Activated T-helper 1 cell treated with anti-CD3 and anti-CD28 coated beads, Interleukin-2, amount 50 U/mL, for 16 hours (primary cell): ENCODE measurements at places on chromosomes 2 and 18.
A peak's percentile ranks its signal among the peaks of the same experiment; 100 is the strongest.

- no peak for DNase-seq
Observed at GRCh38 chr2:207993151-207993763, 32.1 kb downstream of the PLEKHM3 start.

GRCh38 chr2:15640261-15640711 is 48.6 kb downstream of the DDX1 start:
- DNase-seq, result no peak

DNA sequence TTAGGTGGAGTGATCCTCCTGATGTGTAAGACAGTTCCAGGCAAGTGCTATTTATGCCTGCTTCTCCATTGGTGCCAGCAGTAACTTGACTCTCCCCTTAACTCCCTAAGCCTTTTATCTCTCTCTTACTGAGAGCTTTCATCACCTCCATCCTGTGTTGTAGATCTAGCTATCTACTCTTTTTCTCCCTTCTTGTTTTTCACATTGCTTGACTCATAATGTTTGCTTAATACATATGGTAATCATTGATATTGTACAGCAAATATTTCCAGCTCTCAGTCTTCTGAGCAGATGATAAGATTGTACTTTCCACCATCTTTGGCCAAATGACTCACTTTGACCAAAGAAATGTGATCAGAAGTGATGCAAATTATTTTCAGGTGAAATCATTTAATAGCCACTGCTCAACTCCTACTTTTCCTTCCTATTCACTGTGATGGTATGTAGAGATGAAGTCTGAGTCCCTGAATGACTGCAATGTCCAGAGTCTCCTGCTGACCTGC is 165.0 kb downstream of the PLCL1 start:
- DNase-seq, result no peak

- no peak for DNase-seq
Observed at GRCh38 chr18:63161032-63161760, 158.4 kb downstream of the BCL2 start.

- DNase-seq, result no peak
Observed at GRCh38 chr2:222919841-222920526, 59.1 kb downstream of the ACSL3 start.

GRCh38 chr2:129439406-129440302 is 539.8 kb upstream of the RAB6C start:
- DNase-seq, result no peak

DNA sequence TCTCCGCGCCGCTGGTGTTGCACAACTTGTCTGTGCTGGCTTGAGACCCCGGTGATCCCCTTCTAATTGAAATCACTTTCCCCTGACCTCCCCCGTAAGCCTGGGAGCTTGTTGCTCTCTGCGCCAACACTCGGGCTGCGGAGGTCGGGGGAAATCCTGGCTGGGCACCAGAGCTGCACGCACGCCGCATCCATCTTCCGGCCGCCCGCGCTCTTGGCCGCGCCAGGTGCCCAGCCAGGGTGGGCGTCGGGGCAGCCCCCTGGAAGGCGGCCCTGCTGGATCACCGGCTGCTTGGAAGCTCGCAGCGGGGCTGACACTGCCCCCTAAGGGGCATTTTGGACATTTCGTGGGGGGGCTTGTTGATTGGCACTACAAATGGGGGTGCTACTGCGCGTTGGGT is 280.3 kb upstream of the SKOR2 start:
- no peak for DNase-seq

GRCh38 chr18:32472841-32473240 is 2.2 kb upstream of the GAREM1 start:
- no peak for DNase-seq

DNA sequence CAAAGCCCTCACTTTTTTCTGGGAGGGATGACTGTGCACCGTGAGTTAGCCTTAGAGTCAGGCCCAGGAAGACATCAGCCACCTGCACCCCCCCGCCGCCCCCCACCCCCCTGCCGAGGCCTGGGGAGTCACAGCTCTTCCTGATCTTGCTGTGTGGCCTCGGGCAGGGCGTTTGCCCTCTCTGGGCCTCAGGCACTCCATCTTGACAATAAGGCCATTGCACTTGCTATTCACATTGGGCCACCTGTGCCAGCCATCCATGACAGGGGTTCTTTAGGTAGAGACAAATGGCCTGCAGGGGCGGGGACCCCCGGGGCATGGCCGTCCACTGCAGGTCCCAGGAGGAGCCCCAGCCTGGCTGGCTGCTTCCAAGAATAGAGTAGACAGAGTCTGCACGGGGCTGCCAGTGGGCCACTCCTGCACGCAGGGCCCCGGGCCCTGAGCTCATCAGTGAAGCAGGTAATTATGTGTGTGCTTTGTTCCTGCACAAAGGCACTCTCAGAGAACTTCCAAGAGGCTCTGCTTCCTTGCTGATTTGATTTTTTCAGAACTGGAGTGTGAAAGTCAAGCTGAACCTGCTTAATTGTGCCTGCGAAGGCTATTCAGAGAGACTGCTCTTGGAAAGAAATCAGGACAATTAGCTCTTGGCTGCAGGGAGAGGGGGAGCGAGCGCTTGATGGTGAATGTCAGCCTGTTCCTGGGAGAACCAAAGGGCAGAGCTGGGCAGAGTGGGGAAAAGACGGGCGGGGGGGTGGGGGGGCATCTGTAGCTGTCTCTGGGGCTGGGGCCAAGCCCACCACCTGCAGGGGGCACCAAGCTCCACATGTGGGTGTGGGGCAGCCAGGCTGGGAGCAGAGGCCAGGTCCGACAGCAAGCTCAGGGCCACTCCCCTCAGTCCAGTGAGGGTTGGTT is 40.3 kb downstream of the RRM2 start:
- DNase-seq, result no peak

DNA sequence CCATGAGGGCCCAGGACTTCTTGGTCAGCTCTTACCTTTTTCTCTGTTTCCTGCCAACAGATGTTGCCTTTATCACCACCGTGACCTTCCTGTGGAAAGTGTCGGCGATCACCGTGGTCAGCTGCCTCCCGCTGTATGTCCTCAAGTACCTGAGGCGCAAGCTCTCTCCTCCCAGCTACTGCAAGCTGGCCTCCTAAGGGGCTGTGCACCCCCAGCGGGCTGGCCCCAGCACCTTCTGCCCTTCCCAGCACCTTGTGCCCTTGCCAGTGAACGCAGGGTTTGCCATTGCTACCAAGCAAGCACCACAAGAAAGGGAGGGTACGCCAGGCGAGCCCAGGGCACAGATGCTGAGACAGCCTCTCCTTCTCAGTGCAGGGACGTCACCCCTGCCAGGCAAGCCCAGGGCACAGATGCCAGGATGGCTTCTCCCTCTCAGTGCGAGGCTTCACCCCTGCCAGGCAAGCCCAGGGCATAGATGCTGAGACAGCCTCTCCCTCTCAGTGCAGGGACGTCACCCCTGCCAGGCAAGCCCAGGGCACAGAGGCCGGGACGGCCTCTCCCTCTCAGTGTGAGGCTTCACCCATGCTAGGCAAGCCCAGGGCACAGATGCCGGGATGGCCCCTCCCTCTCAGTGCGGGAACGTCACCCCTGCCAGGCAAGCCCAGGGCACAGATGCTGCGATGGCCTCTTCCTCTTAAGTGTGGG is 18.4 kb upstream of the NFATC1 start:
- no peak for DNase-seq

- no peak for DNase-seq
Observed at GRCh38 chr2:60565472-60565871, 12.0 kb upstream of the BCL11A start.

- DNase-seq, result no peak
Observed at GRCh38 chr18:1499265-1499664, 594.6 kb downstream of the ADCYAP1 start.

DNA sequence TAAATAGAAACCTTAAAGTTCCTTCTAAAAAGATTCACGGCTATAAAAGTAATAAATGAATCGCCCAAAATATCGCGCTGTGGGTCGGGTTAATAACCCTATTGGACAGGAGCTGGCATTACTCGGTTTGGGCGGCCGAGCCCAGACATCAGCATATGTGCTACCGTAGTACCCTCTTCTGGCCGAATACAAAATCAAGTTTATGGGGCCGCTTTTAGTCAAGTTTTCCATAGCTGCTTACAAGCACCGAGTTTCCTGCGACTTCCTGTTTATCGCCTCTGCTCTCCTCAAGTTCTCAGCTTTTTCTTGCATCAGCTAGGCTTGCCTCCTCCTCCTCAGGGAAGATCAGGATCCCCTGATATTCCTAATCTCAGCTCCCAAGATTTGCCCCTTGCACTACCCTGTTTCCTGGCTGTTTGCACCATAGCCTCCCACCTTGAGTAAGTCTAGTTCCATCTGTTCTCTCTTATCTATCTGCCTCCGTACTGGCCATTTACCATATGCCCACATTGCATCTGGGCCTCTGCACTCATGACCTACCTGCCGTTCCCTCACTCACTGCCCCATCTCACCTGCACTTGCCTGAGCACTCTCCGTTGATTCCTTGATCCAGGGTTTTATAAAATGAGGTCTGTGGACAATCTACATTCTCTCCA is 56.1 kb downstream of the SLC35F5 start:
- peak; percentile 4 for DNase-seq

GRCh38 chr18:22563164-22563583 is 145.5 kb upstream of the CTAGE1 start:
- DNase-seq, result no peak

- DNase-seq, result no peak
Observed at GRCh38 chr2:214807653-214808052, 1.8 kb downstream of the BARD1 start.

DNA sequence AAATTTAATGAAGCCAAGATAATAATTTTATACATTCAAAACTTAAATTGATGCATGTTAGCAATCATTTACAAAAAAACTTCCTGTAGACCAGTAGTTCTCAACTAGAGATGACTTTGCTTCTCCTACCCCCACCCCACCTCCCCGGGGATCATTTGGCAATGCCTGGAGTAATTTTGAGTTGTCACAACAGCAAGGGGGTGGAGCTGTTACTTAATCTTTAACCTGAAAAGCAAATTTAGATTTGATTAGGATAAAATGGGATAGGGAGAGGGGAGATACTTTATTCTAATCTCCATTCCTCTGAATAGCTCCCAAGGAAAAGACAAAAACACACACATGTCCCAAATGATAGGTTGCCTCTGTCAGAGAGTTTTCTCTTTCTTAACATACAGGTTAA is 4.2 kb downstream of the SLC40A1 start:
- DNase-seq, result no peak

GRCh38 chr2:42978175-42978886 is 185.9 kb upstream of the HAAO start:
- DNase-seq, result no peak

- DNase-seq, result no peak
Observed at GRCh38 chr18:59783138-59783537, 85.9 kb upstream of the CCBE1 start.

- DNase-seq, result no peak
Observed at GRCh38 chr2:3294493-3294892, 83.1 kb downstream of the EIPR1 start.

GRCh38 chr2:78979380-78980151 is 45.9 kb upstream of the REG3G start:
- DNase-seq, result no peak

- no peak for DNase-seq
Observed at GRCh38 chr2:157152362-157152761, 105.1 kb upstream of the GALNT5 start.

GRCh38 chr2:232697807-232698110 is 628 bp downstream of the GIGYF2 start:
- DNase-seq, result no peak

DNA sequence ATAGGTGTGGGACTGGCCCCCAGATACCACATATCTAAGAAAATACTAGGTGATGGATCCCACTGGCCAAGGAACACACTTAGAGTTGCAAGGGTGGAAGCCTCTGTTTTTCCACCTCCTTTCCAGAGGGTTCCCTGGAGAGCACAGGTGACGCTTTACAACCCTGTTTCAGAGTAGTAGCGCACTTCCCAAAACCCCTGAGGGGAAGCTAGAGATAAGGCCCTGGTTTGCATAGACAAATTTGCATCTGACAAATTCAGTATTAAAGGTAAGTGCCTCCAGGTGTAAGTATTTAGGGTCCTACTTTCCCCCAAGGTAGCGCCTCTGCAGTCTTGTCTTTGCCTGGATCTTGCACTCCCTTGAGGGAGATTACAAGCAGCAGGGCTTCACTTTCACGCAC is 474 bp upstream of the CERKL start:
- no peak for DNase-seq

- no peak for DNase-seq
Observed at GRCh38 chr2:128026448-128027277, 1.2 kb downstream of the SAP130 start.

DNA sequence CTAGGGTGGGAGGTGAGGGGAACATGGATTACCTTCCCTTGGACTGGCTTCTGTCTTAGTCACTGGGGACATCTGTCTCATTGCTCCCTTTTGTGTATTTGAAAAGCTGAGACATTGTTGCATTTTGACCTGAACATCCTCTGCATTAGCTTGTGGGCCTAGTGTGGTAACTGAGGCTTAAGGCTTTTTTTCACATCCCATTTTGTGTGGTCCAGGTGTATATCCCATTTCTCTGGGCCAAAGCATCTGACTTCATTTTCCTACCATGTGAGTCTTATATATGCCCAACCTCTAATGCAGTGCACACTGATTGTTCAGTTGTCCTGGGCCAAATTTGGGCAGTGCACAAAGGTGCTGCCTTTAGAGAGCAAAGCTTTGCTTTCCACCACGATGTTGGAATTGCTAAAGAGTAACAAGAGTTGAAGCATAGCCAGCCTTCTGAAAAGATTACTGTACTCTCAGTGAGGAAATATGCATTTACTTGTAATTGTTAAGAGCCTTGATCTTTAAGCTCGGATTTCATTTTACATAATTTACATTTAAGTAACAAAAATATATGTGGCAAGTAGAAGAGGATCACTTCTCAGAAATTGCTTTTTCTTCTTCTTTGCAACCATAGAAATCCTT is 13.3 kb downstream of the PRKCE start:
- no peak for DNase-seq

DNA sequence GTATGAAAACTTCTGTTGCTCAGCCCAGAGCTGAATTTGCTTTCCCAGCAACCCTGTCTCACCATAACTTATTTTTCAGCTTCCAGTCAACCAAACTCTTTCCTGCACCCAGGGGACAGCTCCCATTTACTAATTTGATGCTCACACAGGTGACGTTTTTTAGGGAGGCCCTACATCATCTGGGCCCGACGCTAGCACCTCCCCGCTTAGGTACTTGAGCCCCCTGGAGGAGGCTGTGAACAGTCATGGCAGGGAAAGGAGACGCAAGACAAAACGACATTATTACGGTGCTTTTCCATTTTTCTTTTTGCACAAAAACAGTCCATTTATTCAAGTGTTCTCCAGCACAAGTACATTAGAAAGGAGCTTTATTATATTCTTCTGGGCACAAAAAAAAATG is 59.2 kb upstream of the POMC start:
- DNase-seq, result no peak

DNA sequence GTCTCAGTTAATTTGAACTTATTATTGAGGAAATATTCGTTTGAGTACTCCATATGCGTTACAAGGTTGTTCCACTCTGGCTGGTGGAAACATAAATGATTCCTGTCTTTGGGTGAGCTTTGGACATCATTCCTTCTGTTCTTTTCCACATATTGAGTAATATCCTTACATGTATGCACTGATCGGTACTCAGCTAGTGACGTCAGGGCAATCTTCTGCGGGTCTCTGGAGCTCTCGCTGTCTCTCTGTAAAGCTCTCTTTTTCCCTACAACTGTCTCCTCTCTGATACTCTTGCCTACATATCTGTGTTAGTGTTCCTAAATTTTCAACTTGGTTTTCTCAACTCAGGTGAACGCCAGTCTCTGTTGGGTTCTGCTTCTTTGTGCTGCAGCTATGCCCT is 23.4 kb upstream of the IL36G start:
- DNase-seq, result no peak

- no peak for DNase-seq
Observed at GRCh38 chr2:230809677-230810251, 55.0 kb upstream of the ITM2C start.
